ENCODE measurements at places on chromosomes 5 and 9.

GRCh38 chr5:179301796-179302195 lies 43.5 kb downstream of the ADAMTS2 start:
- no peak for DNase-seq

DNA sequence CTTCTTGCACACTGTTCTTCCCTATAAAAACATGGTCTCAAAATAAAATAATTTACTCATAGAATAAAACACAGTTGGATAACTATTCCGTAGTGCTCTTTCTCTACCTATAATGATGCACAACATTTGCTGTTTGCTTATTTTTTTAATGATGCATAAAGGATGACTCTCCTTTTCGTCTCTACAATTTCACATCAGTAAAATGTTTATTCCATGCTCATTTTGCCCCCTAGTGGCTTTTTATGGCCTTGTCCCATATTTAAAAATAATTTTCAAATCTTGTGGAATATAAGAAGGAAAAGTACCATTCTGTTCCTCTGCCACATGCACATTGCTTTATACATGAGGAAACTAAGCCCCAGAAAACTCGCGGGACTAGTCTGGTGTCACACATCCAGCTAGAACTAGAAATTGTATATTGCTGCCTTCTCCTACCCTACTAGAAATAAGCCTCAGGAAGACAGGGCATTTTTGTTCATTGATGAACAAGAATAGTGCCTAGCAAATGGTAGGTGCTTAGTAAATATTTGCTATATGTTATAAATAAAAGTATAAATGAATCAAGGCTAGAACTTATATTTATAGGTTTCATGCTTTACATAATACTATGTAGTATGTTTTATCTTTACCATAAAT lies 12.7 kb downstream of the KCTD16 start:
- DNase-seq, result peak; percentile 46

DNA sequence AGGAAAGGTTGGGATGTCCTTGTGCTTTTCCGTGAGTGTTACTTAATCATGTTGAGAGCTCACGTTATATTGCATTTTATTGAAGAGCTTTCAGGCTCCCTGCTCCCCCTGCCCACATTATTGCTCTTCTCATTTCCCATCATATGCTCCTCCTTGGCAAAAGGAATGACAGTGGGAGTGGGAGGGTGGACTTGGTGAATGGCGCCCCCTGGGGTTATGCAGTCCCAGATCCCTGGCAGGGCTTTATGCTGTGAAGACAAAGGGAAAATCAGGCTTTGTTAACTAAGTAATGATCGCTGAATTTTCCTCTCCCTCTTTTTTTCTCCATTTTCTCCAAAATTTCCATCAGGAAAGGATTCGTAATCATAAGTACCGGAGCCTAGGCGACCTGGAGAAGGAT lies 166.6 kb downstream of the SMARCA2 start:
- peak; percentile 31 for DNase-seq

DNA sequence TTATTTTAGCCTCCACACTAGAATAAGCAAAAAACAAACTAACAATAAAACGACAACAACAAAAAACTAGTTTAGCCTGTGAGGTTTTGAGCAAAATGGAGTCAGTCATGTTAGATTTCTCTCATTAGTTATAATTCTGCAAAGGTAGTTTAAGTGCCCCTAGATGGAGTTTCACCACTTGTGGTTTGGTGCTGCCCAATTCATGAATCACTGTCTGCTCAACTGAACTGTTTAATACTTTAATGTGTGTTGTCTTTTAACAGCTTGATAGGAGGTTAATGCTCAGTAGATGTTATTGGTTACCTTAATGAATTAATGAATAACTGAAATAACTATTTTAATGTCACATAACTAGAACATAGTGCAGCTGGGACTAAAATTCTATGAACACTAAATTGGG lies 3.5 kb upstream of the PLAA start:
- DNase-seq, result no peak

DNA sequence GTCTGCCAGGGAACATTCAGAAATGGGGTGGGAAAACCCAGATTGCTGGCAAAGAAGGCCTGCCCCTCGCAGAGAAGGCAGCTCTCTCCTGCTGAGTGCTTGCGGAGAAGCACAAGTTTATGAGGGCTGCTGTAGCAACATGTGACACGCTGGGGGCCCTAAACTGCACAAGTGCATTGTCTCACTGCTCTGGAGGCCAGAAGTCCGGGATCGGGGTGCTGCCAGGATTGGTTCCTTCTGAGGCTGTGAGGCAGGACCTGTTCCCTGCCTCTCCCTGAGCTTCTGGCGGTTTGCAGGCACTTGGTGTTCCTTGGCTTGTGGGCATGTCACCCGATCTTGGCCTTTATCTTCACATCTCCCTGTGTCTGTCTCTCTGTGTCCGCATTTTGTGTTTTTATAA lies 75.6 kb upstream of the NEURL1B start:
- DNase-seq, result peak; percentile 4

DNA sequence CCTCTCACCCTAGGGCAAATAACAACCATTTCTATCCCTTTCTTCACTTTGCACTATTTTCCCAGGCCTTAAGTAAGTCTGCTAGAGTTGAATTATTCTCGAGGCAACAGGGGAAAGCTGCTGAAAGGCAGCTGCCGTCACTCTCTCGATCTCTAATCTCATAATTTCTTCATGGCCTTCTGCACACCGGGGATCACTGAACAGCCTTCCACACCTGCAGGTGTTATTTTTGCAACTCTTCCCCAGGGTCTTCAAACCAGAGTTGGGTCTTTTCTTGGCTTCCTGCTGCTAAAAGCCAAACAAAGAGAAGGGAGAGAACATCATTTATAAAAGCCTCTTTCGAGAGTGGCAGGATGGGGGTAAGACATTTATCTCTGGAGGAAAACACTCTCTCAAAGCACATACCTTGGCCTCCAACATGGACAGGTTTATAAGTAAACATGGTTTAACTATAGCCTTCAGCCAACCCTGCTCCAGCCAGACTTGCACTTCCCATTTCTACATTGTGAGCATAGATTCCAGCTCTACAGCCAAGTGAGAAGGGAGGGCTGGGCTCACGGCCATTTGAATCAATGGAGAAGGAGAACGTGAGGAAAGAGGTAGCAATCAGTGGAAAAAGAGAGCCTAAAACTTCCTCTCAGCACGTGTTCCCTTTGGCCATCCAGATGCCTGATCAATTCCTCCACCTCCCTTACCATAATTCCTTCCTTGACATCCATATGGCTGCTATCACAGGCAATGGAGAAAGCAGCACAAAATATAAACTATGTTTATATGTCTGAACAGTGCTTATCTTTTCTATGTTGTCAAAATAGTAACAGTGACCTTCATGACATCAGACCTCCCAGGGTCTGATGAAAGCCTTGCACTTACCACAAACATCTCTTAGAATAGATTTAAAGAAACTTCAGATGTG lies 464.9 kb downstream of the TLE1 start:
- no peak for DNase-seq

GRCh38 chr5:31935496-31936369 lies 238.4 kb downstream of the GOLPH3 start:
- peak; percentile 97 for DNase-seq

- DNase-seq, result no peak
These were observed 88.6 kb downstream of the PLPPR1 start for GRCh38 chr9:101117161-101117560.

DNA sequence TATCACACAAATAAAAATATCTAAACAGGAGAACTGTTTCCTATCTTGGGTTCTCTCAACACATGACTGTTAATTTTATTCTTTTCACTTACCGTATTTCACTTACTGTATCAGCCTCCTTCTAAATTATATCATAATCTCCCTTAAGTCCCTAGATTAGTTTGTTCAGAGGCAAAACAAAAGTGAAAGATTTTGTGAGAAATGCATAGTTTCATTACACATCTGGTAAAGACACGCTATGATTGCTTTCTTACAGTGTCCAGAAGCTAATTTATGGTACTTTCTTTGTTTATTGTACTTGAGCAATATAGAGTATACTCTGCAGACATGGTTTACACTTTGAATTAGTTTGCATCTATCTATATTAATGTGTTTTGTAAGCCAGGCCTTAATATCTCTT lies 159.7 kb upstream of the TLX3 start:
- no peak for DNase-seq

DNA sequence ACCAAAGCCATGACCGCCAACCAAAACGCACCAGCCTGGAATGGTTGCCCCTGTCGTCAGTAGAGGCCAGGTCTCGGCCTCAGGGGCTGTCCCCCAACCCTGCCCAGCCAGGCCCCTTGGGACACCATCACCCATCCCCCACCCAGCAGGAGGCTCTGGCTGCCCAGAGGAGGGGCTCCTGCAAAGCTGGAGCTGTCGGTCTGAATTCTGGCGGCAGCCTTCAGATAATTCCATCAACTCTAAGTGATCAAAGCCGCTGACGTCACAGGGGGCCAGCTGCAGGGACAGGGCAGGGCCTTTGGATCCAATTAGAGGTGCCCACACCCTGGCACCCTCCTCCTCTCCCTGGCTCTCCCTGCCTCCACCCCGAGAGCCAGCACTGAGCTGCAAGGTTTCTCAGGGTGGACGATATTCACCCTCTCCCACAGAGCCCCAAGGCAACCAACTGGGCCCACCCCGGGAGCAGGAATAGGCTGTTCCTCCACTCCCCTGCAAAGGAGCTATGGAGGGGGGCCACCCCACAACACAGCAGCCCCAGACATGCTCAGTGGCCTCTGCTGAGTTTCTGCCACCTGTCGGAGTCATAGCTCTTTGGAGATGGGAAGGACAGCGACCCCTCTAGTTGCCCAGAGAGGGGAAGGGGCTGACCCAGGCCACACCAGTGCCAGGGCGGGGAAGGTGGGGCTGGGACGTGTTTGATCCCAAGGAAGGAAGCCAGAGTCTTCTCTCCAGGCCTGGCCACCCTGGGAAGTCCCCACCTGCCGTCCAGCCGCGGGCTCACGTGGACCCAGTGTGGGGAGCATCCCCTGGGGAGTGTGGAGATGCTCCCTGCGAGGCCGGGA lies 78.4 kb downstream of the NTNG2 start:
- no peak for DNase-seq

- DNase-seq, result no peak
These were observed 71.8 kb upstream of the TNFAIP8 start for GRCh38 chr5:119284031-119284430.

- DNase-seq, result no peak
These were observed 64.7 kb downstream of the FGF1 start for GRCh38 chr5:142621227-142621626.

DNA sequence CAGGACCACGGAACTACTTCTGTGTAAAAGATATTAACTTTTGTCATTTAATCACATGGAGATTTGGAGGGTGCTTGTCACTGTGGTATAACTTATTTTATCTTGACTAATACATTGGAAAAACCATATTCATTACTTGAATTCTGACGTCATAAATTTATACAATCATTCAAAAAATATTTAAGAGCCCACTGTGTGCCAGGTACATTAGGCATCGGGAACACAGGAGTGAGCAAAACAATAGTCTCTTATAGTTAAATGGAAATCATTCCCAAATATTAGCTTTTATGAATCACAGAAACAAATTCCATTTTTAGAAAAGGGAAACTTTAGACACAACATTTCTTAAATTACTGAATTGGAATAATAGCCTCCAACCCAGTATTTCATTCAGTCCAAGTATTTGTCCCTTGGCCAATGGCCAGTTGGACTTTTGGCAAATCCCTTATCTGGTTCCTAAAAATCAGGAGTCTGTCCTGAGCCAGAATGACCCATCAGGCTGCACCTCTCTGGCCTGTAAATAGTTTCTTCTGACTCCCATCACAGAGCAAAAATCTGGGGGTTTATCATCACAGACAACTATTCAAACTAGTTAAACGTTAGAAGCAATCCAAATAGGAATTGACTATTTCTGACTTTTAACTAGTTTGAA lies 104.3 kb upstream of the FSTL4 start:
- DNase-seq, result no peak

DNA sequence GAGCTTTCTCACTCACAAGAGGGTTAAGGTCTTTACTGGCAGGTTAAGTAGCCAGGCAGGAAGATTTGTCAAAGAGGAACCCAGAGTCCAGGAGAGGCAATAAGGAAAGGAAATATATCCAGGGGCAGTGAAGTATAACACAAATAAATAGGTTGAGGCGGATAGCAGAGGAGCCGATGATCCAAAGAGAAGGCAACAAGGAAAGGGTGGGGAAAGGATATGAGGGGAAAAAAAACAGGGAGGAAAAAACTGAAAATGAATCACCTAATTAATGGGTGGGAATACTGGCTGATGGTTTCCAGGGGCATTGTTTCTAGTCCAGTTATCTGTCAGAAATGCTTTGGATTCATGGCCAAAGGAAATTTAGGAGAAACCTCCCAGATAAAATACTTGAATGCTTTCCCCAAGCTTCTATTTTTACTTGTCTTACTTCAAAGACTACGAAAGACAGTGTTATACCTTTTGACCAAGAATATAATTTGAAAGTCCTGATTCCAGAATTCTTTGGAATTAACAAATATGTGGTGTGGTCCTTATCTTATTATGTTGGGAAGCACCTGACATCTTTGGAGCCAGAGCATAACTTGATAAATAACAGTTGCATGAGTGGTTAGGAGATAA lies 146.5 kb downstream of the AOPEP start:
- DNase-seq, result no peak

- DNase-seq, result no peak
These were observed 19.1 kb upstream of the ARSI start for GRCh38 chr5:150321784-150322183.

GRCh38 chr5:145945620-145946111 lies 9.3 kb downstream of the SH3RF2 start:
- DNase-seq, result no peak

GRCh38 chr5:178186427-178186826 lies 744 bp downstream of the GMCL2 start:
- DNase-seq, result no peak

- no peak for DNase-seq
These were observed 367.7 kb upstream of the SLC30A5 start for GRCh38 chr5:68725905-68726683.

DNA sequence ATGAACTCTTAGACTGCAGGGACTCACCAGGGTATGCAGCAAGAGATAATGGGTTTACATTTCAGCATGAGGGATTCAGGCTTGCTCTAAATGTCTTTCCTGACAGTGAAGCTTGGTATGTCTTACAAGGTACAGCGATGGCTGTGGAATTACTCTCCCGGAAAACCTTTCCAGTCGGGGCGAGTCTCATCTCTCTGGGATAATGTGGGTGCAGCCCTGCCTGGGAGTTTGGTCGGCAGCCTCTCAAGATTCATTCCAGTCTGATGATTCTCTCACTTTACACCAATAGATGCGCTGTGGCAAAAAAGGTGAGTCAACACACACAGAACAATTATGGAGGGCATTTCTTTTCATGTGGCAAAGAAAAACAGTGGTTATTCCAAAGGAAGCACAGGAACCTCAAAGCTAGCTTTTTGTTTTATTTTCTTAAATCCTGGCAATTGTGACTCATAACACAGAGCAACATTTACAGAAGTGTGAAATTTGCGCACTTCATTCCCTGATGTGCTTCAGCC lies 190.3 kb downstream of the DCP2 start:
- DNase-seq, result peak; percentile 66

DNA sequence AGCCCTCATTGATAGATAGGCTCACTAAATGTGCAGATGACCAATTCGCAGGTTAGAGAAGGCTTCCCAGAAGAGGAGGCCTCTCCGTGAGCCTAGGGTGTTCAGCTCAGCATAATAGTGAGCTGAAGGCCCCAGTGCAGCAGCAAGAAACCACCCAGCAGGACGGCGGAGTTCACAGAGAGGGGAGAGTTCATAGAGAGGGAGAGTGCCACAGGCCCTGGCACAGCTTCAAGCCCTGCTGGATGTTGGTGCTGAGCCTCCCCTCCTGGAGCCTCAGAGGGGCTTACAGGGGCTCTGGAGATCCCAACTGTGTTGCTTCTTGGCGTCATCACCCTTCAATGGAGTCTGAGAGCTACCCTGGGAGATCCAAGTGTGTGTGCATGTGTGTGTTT lies 2.1 kb downstream of the SLC22A5 start:
- no peak for DNase-seq
